ENCODE measurements at places on chromosomes 3 and 15.

GRCh38 chr3:78687520-78687919, 1080.3 kb downstream of the ROBO1 start:
- DNase-seq: no peak

DNA sequence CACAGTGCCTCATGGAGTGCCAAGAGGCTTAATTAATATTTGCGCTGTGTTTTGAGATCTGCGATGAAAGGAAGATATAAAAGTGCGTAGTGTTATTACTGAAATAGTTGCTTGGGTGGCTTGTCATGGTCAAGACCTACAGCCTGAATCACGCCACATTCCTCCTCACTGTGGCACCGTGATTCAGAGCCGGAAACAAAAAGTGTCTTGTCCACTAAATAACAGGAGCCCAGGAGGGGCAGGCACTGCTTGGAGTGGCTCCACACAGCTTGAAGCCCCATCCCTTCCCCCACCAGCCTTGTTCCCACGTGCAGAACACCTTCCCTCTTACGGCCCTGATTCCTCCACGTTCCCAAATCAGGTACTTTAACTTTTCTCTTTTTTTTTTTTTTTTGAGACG, 1.2 kb upstream of the LRRC15 start:
- DNase-seq: no peak

DNA sequence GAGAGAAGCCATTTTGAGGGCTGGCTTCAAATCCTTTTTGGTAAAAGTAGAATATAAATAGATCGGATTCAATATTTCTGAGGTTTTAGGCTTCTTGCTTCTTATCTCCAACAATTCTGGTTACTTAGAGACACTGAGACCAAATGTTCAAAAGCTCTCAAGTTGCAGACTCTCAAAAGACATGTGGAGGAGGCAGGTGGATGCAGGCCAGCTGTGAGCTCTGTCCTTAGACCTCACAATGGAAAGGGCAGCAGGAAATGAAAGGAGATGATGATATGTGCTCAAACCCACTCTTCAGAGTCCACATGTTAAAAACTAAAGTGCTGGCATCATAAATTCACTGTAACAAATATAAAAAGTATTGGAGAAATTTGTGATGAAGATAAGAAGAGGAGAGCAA, 424.9 kb upstream of the ALCAM start:
- no peak for DNase-seq

DNA sequence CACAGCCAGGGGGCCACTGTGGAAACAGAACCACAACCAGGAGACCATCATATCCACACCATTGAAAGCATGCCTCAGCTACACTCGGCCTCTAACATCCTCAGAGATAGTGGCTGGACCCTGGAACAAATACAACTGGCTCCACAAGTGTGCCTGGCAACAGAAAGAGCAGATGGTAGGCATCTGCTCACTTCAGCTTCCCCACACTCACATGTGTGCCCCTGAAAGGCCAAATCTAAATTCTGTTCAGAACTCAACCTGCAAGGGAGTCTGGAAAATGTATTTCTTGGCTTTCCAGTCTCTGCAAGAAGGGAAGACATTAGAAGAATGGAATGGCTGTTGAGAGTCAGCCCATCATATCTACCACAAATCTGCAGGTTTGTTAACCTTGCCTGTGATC, 54.7 kb upstream of the CTNNB1 start:
- DNase-seq: no peak

- DNase-seq: no peak
Measured at GRCh38 chr3:127050733-127051132, 67.8 kb downstream of the PLXNA1 start.

- DNase-seq: no peak
Measured at GRCh38 chr3:130679218-130679617, 67.4 kb downstream of the PIK3R4 start.

GRCh38 chr3:187518616-187519015, 150.4 kb downstream of the RTP4 start:
- DNase-seq: no peak

DNA sequence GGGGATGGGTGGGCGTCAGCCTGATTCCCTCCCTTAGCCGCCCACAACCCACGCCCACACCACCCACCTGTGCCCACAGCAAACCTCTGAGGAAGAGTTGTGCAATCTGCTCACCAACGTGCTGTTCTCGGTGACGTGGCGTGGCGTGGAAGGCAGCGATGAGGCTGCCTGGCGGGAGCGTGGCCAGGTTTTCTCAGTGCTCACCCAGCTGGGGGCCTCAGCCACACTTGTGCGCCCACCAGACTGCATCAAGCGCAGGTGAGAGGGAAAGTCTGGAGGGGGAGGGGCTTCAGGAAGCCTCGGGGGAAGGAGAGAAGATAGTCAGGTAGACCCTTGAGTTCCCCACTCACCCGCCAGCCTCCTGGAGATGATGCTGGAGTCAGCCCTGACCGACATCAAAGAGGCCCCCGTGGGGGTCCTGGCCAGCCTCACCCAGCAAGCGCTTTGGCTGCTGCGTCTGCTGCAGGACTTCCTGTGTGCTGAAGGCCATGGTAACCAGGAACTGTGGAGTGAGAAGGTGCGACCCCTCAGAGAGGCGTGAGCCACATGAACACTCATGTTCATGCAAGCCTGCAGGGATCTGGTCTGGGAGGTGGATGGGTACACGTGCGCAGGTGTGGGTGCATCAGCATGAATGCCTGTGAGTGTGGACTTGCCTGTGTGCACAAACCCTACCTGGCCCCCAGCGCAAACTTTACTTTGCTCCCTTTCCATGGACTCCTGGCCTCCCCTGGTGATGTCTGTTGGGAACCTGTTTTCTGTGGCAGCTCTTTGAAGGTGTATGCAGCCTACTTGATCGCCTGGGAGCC, 21.7 kb downstream of the NBEAL2 start:
- DNase-seq: no peak

- no peak for DNase-seq
Measured at GRCh38 chr15:55250941-55251340, 38.7 kb downstream of the RAB27A start.

GRCh38 chr3:195208183-195208582, 62.8 kb downstream of the XXYLT1 start:
- DNase-seq: no peak

GRCh38 chr3:10774825-10775224, 41.2 kb upstream of the SLC6A11 start:
- DNase-seq: no peak

DNA sequence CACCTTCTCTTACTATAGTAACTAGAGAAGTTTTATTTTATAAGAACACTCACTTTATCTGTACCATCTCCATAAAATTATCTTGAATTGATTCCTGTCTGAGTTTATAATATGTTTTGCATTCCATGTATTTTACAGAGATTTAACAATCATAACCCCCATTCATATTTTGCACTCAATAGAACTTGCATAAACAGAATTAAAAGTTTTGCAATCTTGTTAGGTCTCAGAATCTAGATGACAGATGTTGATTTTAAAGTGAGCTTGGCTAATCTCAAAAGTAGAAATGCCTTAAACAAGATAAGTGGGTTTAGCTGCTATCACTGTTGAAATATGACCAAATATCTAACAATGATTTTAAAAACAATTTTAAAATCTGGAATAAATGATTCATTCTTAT, 107.9 kb upstream of the EPHA6 start:
- no peak for DNase-seq

- no peak for DNase-seq
Measured at GRCh38 chr3:105809208-105809888, 59.5 kb downstream of the CBLB start.

- no peak for DNase-seq
Measured at GRCh38 chr15:90095521-90095959, 6.7 kb downstream of the IDH2 start.

DNA sequence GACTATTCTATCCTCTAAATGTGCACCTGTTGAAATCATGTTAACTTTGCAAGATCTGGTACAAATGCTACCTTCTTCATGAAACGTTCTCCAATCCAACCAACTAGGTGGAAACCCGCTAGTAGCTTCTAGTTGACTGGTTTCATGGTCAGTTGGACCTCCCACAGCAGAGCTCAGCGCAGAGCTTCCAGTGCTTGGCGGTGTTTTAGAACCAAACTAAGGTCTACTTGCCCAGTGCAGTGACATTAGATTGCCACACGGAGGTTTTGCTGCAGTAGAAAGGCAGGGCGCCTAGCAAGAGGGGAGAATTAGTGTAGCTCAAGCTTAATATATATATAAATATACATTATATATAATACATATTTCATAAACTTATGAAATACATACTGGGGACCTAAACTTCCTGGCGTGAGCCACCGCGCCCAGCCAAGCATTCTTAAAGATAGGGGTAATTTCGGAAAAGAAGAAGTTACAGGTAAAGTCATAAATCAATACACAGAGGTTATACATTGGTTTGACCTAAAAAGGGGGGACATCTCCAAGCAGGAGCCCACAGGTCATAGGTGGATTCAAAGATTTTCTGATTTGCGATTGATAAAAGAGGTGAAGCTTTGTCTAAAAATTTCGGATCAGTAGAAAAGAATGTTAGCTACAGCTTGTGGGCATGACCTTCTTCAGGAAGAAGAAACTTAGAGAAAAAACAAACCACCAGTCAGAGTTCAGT, 2.1 kb upstream of the OXSR1 start:
- DNase-seq: no peak

- peak; percentile 11 for DNase-seq
Measured at GRCh38 chr3:107206141-107206540, 171.1 kb upstream of the CCDC54 start.

DNA sequence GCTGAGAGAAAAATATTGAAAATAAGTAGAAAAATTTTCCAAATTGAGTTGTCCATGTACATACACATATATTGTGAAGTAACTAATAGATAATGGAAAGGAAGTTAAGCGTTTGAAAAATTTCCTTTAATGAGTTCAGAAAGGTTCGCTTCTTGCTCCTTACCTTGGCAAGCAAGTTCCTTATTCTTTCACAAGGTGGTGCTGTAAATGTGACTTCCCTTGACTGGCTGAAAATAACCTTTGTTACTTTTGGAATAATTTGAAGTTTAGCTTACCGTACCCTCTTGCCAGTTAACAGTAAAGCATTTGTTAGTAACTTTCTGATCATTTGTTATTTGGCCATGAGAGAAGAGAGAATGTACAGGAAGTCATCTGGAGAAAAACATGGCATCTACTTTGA, 41.6 kb downstream of the PYDC2 start:
- no peak for DNase-seq

- peak; percentile 69 for DNase-seq
Measured at GRCh38 chr3:127734754-127735473, 62.2 kb downstream of the ABTB1 start.

DNA sequence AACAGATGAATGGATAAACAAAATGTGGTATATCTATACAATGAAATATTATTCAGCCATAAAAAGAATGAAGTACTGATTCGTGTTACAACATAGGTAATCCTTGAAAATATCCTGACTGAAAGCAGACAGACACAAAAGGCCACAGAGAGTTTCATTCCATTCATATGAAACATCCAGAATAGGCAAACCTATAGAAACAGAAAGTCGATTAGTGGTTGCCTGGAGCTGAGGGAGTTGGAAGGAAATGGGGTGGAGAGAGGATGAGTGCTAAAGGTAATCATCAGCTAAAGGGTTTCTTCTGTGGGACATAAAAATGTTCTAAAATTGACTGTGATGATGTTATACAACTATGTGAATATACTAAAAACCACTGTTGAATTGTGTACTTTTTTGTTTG, 22.9 kb downstream of the FOXP1 start:
- DNase-seq: no peak

All from AG09319 (cell line).